ENCODE measurements at places on chromosomes 13 and 19.

DNA sequence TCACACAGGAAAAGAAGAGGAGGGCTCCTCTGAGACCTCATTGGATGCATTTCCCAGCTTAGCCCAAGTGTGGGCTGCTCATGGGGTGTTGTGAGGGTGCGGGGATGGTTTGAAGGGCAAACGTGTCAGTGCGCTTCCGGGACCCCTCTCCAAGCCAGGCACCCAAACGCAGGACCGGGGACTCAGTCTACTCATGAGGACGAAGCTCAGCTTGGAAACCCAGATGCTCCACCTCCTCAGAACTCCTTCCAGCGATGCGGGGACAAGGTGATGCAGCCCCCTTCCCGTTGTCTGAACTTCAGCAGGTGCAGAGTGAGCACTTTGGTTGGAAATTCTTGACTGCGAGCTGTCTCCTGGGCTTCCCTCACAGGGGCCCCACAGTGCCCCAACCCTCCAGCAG lies 33.1 kb upstream of the MTIF3 start:
- DNase-seq = no peak

- DNase-seq = no peak
Measured at GRCh38 chr13:103000157-103000556, 66.1 kb downstream of the SLC10A2 start.

DNA sequence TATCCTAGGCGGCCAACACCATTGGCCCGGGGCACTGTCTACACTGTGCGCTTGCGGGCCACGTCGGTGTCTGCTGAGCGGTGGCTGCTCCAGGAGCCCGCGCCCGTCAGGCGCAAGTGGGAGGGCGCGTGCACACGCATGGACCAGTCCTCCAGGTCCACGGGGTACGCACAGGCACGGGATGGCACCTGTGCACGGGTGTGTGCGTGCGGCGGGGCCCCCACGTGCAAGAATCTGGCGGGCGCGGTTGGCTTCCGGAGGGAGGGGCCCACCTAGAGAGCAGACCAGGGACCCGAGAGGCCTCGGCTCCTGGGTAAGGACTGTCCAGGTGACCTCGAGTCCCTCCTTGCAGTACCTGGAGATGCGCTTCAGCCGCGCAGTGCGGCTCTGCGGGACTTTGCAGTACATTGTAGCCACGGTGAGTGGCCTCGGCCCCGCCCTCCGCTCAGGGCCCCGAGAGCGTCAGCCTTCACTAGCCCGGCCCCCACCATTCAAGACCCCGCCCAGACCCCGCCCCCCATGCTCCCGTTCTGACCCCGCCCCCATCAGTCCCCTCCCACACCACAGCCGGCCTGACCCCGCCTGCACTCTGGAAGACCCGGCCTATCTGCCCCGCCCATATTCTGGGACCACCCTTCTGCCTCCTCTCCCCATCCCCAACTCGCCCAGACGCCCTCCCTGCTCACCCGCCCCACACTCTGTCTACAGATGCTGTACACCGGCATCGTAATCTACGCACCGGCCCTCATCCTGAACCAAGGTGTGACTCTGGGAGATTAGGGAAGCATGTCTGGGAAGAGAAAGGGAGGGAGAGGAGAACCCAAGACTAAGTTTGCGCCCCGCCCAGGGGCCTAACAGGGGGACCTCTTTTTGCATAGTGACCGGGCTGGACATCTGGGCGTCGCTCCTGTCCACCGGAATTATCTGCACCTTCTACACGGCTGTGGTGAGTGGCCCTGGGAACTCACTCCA lies 2.3 kb downstream of the SLC5A5 start:
- no peak for DNase-seq

DNA sequence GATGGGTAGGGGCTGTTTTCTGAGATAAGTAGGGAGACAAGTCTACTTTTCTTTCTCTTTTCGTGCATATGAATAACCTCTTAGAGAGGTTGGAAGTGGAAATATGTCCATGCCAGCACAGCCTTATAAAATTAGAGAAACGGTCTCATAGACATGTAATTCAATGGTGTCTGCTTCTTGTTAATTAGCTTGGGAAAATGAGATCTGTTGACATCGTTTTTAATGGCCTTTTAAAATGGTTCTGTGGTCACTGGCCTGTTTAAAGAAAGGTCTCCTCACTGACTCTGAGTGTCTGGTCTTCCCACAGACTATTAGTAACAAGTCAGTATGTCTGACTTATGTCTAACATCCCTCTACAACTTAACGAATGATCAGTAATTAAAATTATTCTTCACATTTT lies 487.1 kb downstream of the SLITRK6 start:
- no peak for DNase-seq

GRCh38 chr13:23966691-23967615 lies 69.7 kb upstream of the C1QTNF9B start:
- DNase-seq = no peak

- no peak for DNase-seq
Measured at GRCh38 chr13:55214841-55215345, 1925.8 kb upstream of the PRR20A start.

- no peak for DNase-seq
Measured at GRCh38 chr19:41744850-41745249, 10.5 kb upstream of the CEACAM6 start.

DNA sequence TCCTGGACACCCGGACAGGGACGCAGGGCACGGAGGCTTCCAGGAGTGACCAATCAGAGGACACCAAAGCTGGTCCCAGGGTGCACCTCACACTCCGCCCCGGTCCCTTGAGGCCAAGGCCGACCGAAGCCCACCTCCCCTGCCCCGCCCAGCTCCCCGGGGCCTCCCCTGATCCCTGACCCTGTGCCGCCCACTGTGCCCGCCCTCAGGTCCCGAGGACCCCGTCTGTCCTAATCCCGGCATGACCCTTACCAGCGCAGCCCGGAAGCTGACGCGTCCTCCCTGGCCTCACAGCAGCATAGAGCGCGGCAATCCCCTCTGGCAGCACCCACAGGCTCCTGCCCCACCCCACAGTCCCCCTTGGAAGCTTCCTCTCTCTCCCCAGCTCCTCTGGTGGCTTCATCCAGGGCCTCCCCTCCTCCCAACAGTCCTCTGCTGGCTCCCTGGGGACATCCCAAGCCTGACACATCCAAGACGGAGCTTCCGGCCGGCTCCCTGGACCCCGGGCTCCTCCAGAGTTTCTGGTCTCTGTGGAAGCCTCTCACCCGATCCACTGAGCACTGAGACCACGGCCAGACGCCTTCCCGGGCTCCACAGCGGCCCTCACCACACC lies 7.4 kb upstream of the CDC34 start:
- no peak for DNase-seq

- no peak for DNase-seq
Measured at GRCh38 chr19:3336680-3337523, 29.5 kb upstream of the NFIC start.

DNA sequence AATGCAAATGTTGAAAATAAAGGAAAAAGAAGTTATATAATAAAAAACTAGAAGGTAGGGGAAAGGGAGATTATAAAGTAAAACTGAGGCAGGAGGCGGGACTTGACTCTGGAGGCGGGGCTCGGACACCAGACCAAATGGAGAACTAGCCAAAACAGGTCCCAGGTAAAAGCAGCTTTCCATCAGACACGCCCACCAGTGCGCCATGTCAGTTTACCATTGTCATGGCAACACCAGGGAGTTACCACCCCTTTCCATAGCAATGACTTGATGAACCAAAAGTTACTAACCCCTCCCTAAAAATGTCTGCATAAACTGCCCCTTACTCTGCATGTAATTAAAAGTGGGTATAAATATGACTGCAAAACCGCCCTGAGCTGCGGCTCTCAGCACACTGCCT lies 70.9 kb downstream of the PEPD start:
- DNase-seq = no peak

DNA sequence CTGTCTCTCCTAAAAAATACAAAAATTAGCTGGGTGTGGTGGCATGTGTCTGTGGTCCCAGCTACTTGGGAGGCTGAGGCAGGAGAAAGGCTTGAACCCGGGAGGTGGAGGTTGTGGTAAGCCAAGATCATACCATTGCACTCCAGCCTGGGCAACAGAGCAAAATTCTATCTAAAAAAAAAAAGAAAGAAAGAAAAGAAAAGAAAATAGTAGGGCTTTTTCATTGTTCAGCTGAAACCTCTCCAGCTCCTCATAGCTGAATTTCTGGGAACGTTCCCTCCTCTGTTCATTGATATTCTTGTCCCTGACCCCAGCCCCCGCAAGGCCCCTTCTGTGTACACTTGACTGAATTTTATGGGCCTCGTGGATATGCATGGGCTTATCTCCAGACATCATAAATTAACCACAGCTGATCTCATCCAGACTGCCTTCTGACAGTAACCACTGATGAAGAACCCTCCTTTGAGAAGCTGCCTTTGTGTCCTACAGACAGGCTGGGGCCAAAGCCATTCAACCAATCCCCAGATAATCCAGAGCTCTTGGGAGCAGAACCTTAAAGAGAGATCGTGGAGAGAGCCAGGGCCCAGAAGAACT lies at the start of gene ELSPBP1:
ELSPBP1 (plus strand) TSS at position 424 of the 594 bp plus-strand sequence. CDS start 14,036 bp downstream, outside the sequence.
- DNase-seq = no peak

GRCh38 chr19:46746281-46747057 lies at the start of gene STRN4:
STRN4 (minus strand) TSS chr19:46746450; CDS start chr19:46746430, 20 bp downstream.
- peak; percentile 37 for DNase-seq

GRCh38 chr13:24161980-24162525 lies 1.5 kb downstream of the SPATA13 start:
- no peak for DNase-seq

GRCh38 chr19:28481674-28482073 lies 731.3 kb downstream of the UQCRFS1 start:
- DNase-seq = no peak

- no peak for DNase-seq
Measured at GRCh38 chr13:95298169-95298965, 2.9 kb downstream of the ABCC4 start.

GRCh38 chr13:94595001-94595949 lies 677 bp downstream of the TGDS start:
- DNase-seq = no peak

DNA sequence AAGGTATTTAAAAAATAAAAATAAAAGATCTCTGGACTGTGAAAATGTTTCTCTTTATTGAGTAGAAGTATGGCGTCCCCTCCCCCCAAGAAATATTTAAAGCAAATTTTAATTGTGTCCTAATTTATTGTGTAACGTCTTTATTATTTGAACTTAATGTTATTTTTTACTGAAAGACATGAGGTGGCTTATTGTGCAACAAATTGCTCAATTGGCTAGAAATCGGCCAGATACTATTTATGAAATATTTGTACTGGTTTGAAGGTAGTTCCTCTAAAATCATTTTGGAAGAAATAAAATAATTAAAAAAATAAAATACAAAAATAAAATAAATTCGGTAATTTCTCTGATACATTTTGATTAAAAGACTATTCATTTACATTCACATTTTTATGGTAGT lies 162.3 kb downstream of the DACH1 start:
- DNase-seq = no peak

DNA sequence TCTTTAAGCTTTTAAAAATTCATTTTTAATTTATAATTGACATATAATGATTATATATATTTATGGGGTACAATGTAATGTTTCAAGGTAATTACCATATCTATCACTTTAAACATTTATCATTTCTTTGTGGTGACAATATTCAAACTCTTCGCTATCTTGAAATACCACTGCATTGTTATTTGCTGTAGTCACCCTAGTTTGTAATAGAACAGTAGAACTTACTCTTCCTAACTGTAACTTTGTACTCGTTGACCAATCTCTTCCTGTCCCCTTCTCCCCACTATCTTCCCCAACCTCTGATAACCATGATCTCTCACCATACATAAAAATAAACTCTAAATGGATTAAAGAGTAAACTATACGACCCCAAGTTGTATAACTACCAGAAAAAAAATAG lies 20.4 kb downstream of the COG6 start:
- no peak for DNase-seq

DNA sequence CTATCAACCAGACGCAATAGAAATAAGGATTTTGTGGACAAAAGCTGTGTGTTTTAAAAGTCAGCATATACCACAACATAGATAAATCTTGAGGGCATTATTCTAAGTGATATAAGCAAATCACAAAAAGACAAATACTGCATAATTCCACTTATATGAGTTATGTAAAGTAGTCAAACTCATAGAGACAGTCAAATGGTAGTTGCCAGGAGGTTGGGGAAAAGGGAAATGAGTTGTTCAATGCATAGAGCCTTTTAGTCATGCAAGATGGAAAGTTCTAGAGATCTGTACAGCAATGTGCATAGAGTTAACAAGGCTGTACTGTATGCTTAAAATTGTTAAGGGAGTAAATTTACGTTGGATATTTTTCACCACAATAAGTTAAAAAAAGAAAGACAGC lies 244.7 kb downstream of the DCT start:
- no peak for DNase-seq

DNA sequence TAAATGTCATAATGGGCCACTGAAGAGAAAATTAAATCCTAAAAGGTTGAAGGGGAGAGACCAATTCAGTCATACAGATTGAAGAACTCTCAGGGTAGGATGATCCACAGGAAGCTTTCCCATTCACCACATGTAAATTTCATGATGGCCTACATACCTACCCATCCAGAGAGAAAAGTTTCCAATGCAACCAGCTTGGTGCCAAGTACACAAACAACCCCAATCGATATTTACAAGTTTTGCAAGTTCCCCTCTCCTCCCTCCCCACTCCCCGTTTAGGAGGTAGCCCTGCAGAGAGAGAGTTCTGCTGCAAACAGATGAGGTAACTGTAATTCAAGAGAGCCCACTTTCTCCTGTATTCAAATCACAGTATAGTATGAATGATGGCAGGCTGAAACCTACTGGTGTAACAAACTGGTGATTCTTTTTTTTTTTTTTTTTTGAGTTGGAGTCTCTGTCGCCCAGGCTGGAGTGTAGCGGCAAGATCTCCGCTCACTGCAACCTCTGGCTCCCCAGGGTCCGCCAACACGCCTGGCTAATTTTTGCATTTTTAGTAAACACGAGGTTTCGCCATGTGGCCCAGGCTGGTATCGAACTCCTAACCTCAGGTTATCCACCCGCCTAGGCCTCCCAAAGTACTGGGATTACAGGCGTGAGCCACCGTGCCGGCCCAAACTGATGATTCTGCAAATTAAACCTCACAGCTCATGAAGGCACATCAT lies 14.4 kb downstream of the FOXO1 start:
- DNase-seq = no peak

DNA sequence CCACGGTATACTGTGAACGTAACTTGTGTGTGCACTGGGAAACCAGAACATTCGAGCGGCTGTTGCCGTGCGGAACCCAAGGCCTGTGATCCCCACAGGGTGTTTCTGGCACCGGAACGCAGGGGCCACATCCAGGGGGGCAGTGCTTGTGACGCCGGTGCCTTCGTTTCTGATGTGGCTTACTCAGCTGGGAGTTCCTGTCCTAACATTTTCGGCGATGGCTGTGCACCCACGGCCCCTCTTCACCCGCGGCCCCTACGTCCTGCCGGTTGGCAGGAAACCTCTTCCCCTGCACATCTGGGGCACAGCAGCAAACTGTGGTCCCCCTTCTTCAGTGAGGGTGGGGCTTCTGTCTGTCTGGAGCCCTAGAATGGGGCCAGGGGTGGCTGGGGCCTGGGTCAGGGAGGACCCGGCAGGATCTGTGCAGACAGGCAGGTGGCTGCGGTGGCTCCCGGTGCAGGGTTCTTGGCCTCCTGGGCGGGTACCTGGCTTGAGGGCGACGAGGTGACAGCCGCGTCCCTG lies 26.2 kb downstream of the CSNK1G2 start:
- no peak for DNase-seq
